Effector CD4-positive, alpha-beta T cell (primary cell): ENCODE measurements at places on chromosomes 4 and X.

- DNase-seq, result no peak
Measured at GRCh38 chr4:156138781-156139280, 185.2 kb upstream of the CTSO start.

- DNase-seq, result no peak
Measured at GRCh38 chr4:98838977-98839618, 89.8 kb downstream of the EIF4E start.

- DNase-seq, result no peak
Measured at GRCh38 chr4:33184657-33185290, 2464.6 kb downstream of the PCDH7 start.

DNA sequence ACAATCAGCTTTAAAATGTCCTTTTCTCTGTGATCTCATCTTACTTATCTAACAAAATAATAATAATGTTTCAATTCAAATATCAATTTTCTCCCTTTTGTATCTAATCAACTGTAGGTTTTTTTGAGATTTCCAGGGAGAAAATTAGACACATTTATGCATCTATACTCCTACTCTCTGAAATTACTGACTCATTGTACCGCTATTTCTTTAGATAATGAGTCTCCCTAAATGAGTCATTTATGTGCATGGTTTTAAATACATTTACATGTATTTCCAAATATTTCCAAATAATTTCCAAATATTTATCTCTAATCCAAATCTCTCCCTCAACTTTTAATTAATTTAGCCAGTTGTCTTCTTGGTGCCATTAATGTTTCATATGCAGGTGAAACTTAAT is 621.0 kb downstream of the TECRL start:
- no peak for DNase-seq

GRCh38 chrX:56796641-56797395 is 67.8 kb downstream of the NBDY start:
- DNase-seq, result no peak

GRCh38 chr4:1449475-1449832 is 43.2 kb upstream of the NKX1-1 start:
- DNase-seq, result no peak

GRCh38 chr4:169611991-169612870 is at the start of gene NEK1:
Gene NEK1 (minus strand): TSS chr4:169612583. CDS start chr4:169602630, 9,953 bp downstream.
- DNase-seq, result peak; percentile 82

DNA sequence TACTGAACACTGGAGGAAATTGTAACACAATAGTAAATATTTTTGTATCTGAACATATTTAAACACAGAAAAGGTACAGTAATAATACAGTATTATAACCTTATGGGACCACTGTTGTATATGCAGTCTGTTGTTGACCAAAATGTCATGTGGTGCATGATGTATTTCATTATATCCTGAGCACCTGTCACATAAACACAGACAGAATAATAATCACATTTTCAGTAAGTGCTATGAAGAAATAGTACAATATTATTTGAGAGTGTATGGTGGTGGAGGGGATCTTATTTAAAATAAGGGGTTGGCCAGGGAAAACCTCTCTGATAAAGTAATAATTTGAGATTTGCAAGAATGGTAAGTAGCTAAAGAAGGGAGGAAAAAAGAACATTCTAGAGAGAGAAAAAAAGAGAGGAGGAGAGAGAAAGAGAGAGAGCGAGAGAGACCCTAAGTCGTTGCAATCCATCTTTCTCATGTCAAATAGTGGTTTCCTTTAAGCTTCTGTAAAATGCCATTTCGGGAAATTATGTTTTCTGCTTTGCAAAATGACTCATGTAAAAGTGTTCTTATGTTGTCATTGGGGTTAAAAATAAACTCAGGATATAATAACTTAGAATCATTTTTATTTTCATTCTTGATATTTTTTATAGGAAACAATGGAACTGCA is 19.3 kb upstream of the CLNK start:
- DNase-seq, result no peak

GRCh38 chr4:74370912-74371311 is 6.0 kb downstream of the EREG start:
- DNase-seq, result no peak

DNA sequence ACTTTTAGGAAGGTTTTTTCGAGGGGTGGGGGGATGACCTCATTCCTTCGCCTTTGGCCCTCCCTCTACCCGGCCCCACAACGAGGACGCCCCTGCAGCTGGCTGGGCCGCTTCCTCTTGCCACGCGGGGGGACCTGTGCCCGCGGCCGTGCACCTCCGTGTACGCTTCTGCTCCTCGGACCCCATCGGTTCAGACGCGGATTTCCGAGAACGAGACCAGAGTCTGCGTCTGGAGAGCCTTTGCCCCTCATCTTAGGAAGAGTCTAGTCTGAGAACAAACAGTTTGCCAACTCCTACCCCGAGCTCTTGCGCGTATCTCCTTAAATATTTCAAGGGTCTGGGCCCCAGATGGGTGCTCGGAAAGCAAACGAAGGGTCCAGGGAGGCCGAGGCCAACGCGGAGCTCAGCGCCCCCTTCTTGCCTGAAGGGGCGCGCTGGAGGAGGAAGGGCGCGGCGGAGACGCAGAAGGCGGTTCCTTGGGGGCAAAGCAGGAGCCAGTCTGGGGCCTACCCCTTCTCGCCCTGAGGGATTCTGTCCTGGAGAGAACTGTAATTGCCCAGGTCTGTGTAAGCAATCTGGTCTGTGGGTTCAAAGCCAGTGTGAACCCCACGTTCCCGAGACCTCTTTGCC is 3.9 kb upstream of the SFRP2 start:
- no peak for DNase-seq
